ENCODE measurements at places on chromosomes 4 and X.

DNA sequence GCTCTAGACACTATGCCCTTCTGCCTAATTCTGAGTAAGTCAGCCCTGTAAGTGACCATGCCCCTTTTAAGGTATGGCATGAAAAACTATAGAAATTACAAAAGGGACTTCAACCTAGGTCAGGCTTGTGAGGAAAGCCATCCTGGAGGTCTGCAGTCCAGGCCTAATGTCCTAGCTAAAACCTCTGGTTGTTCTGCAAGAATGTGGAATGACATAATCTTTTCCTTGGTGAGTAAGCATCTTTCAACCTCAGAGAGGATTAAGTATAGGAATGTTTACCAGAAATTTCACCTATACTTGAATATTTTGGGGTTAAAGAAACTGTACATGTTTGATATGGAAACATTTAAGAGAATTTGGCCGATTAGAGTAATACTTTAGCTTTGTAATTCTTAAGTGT is 23.8 kb upstream of the HPSE start:
- no peak for DNase-seq

GRCh38 chrX:45633419-45633818 is 432.7 kb upstream of the DIPK2B start:
- no peak for DNase-seq

DNA sequence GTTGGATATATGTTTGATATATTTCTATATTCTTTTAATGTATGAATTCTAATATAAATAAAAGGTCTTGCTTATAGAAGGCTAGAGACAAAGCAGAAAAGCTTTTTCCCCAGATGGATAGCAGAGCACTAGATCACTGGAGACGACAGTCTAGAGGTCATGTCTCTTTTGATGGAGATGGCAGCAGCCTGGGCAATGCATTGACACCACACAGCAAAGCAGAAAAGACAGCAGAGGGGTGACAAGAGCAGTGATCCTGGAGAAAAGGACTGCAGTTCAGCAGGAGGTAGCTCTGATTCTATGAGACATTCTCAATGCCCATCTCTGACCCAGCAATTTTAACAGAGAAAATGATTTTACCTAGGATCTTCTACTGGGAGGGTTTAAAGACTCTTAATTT is 210.6 kb downstream of the DTHD1 start:
- no peak for DNase-seq

- no peak for DNase-seq
These were observed 407 bp upstream of the ZC4H2 start for GRCh38 chrX:64976673-64977040.

GRCh38 chrX:129585691-129586090 is 45.6 kb downstream of the OCRL start:
- no peak for DNase-seq

DNA sequence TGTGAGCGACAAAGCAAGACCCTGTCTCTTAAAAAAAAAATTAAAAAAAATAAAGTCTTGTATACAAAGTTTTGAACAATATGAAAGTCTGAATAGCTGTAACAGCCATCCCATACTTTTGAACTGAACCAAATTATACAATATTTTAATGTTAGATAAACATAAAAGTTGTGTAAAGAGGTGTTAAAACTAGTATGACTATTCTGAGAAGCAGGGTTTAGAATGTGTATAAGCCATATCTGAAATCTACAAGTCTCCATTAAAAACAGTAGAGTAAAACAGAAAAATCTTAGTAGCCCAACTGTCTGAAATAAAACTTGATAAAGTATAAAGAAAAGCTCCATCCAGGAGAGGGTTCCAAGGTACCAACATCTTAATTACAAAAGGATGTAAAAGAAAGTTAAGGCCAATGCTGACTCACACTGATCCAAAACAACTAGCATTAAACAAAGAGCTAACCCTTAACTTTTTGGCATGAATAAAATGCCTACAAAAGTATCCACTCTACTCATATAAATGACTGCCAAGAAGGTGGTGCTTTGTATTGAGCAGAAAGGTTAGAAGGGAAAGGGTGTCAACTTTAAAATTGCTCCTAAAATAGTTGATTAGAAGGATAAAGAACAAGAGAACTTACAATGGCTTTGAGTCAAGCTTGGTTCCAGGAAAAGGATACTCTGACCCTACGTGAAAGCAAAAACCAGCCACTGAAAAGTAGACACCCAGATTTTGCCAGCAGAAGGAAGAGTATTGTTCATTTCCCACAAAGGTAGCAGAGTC is 18.5 kb downstream of the CNOT6L start:
- DNase-seq = no peak

DNA sequence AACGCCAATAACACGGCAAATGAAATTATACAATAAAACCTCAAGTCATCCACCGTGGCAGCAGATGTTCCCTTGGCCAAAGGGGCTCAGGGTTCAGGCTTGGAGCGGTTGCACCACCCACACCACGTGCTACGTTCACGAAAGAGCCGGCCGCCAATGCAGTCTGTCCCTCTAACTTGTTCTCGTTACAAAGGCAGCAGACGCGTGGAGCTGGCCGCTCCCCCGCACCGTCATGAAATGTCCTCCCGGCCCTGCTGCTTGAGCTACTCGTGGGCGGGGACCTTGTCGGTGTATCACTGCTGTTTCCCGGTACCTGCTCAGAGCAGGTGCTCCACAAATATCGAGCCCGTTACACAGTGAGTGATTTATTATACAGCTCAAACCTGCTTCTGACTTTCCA is 36.4 kb upstream of the MAN2B2 start:
- no peak for DNase-seq

DNA sequence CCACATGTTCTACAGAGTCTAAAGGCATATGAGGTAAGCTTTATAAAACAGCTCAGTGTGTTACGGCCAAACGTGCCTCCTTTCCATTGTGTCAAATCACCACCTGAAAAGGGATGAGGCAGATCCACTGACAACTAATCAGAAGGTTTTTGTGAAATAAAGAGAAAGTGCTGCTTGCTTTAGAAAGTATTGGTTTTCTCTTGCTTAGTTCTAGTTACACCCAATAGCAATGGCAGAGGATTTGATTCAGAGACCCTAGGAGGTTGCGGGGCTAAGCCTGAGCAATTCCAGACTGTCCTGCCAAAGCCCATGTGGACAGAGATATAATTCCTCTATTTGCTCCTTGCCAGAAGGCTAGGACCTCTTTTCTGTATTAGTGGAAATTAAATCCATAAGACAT is 125.5 kb downstream of the SPRY1 start:
- no peak for DNase-seq

DNA sequence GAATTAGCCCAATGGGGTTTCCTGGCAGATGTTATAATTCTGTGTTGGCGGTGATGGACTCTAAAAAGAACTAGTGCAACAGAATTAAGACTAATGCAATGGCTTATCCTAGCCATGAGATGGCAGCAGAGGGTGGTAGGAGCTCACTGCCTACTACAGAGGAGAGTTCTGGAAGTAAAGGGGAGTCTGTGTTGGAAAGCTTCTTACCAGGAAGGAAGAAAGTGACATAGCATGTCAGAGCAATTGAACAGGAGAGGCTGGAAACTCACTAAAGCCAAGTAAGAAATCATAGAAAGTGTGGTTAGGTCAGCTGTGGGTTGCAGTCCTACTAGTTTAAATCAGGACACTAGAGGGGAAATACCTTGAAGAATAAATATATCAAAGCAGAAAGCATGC is 6.3 kb upstream of the TRPC5OS start:
- DNase-seq = no peak

DNA sequence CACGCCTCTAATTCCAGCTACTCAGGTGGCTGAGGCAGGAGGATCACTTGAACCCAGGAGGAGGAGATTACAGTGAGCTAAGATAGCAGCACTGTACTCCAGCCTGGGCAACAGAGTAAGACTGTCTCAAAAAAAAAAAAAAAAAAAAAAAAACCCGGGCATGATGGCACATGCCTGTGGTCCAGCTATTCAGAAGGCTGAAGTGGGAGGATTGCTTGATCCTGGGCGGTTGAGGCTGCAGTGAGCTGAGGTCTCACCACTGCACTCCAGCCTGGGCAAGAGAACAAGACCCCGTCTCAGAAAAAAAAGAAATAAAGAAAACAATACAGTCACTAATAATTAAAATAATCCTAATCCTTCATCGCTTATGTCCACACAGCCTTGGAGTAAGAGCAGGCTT is 68.1 kb downstream of the APBB2 start:
- no peak for DNase-seq

- DNase-seq = peak; percentile 92
These were observed at the start of gene CD99 for GRCh38 chrX:2690856-2691542. Gene CD99, plus strand, starts transcription at chrX:2691295. Its CDS starts 66 bp downstream, at chrX:2691361.

DNA sequence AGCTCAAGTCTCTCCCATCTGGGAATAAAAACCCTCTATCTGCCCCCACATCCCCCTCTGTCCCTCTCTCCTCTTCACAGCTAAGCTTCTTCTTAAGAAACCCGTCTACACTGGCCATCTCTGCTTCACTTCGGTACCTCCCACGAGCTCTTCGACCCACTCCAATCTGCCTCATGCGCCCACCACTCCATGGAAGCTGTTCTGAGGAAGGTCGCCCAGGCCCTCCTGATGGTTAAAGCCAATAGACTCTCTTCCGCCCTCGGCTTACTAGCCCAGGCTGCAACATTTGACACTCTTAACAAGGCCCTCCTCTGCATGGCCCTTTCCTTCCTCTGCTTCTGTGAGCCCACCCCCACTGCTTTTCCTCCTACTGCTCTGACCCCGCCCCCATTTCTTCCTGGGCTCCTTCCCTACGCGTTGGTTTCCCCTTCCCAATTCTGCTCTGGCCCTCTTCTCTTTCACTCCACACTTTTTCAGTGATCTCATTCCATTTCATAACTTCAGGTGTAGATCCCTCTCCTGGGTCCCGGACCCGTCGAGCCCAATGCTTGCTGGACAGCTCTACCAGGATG is 11.8 kb downstream of the IQSEC2 start:
- no peak for DNase-seq

GRCh38 chr4:145861336-145862318 is 77.0 kb downstream of the ZNF827 start:
- no peak for DNase-seq

DNA sequence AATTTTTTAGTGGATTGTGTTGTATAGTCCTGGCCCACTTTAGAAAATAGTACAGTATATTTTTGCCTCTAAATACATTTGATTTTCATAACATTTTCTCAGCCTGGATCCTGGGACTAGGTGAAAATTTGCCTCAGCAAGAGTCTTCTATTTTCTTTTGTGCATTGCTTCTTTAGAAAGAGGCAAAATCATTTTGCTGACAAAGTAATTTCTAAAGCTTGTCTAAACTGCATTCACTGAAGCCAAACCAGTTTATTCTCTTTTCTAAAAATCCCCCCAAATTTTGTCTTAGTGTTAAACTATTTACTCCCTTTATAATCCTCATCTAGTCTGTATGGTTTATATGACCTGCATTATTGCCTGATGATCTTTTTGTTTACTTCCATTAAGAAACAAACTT is 326.3 kb downstream of the C4orf33 start:
- no peak for DNase-seq

DNA sequence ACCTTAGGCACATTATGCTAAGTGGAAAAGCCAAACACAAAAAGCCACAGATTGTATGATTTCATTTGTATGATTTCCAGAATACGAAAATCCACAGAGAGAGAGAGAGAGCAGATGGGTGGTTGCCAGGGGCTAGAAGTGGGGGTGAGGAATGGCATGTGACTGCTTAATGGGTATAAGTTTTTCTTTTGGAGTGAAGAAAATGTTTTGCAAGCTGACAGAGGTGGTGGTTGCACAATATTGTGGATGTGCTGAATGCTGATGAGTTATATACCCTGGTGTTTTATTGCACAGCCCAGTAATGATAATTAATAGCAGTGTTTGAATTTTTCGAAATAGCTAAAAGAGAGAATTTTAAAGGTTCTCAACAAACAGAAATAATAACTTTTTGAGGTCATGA is 386.1 kb upstream of the HS3ST1 start:
- DNase-seq = no peak

GRCh38 chr4:183517781-183518180 is 12.9 kb downstream of the ING2 start:
- DNase-seq = no peak

GRCh38 chr4:6123976-6124375 is 76.4 kb downstream of the JAKMIP1 start:
- no peak for DNase-seq

DNA sequence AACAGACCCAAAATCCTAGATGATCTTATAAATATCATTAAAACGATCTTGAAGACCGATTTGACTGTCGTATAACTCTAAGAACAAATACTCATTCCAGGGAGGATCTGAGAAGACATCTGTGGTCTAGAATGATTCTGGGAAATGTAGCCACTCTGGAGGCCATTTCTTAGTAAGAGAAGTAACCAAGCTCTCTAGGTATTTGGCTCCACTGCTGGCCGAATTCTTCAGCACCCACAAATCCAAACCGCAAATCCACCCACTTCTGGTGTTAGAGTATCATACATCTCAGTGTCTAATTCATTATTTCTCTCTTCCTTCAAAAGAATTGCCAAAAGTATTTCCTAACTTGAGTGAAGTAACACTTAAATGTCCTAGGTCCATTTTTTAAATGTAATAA is 23.9 kb downstream of the KLHL5 start:
- no peak for DNase-seq

GRCh38 chrX:153449368-153450113 is 3.7 kb upstream of the TREX2 start:
- no peak for DNase-seq
